ENCODE measurements at places on chromosomes 7 and 10.

GRCh38 chr7:82284936-82285519, 158.5 kb downstream of the CACNA2D1 start:
- DNase-seq = no peak

GRCh38 chr10:31929261-31930022, 811 bp upstream of the ARHGAP12 start:
- no peak for DNase-seq

- no peak for DNase-seq
Measured at GRCh38 chr10:106978756-106979155, 185.8 kb downstream of the SORCS1 start.

GRCh38 chr7:156585025-156585648, 55.4 kb upstream of the RNF32 start:
- DNase-seq = no peak
